GM06990 (cell line): ENCODE measurements at places on chromosomes 5 and 9.

- DNase-seq, result no peak
Observed at GRCh38 chr5:95988094-95988493, 26.4 kb upstream of the ELL2 start.

GRCh38 chr5:39998518-39998917 lies 573.7 kb upstream of the DAB2 start:
- no peak for DNase-seq

GRCh38 chr5:45578270-45578669 lies 117.9 kb downstream of the HCN1 start:
- DNase-seq, result no peak

GRCh38 chr5:32506799-32507198 lies 62.3 kb upstream of the ZFR start:
- no peak for DNase-seq

DNA sequence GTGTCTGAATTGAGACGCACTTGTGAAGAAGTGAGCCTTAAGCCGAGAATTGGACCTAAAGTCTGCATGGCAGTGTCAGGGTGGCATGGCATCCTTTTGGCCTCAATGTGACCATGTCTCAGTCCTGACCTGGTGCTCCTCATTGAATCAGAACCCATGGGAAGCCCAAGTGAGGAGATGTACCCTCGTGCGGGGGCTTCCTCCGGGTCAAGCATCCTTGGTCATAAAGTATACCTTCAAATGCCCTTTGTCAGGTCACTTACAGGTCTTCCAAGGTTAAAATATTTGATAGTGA lies 202.2 kb downstream of the GADD45G start:
- no peak for DNase-seq

DNA sequence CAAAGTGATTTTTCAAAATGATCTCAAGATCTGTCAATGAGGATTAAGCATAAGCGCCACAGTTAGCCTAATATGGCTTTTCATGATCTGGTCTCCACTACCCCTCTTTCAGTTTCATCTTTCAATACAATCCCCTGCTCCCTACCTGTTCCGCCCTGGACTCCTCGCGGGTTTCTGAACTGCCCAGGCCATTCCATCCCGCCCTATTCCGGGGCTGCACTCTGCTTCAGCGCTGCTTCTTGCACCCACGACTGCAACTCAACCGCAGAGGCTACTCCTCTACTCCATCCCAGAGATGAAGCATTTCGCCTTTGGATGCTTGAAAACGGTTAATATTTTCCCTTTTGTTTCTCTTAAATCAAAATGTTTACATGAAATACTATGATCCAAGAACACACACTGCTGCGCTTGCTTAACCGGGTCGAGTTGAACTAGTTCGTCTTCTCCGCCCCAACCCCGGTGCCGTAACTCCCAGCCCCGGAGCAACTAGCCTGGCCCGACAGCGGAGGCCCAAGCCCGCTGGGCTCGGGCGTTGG lies 716 bp upstream of the OTULIN start:
- DNase-seq, result no peak

- DNase-seq, result no peak
Observed at GRCh38 chr5:8470489-8470888, 601.5 kb downstream of the MTRR start.

DNA sequence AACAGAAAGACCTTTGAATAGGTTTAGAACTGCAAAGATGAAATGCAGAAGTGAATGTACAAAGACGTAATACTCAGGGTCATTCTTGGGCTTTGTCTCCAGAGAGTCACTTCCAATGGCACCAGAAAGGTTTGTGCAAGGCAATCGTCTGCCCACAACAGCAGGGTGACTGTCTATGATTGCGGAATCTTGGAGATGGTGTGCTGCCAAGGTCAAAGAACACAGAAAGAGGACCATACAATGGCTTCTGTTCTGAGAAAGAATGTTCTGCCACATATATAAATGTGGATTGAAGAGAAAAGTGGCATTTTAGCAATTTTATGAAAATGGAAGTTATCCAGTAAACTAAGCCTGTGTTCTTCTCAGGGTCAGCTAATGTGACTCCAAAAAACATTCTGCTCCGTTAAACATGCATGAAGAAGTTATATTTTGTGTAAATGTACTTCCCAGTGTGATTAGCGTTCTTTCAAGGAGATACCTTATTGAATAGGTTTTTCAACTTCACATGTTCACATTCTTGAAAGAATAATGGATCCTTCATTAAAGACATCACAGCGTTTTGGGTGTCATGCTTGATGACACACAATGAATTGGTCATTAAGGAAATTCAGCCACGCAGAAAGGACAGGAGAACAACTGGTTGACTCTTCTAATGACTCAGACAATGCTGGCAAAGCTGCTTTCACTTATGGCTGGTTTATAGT lies 73.4 kb upstream of the CDH6 start:
- DNase-seq, result no peak

- DNase-seq, result no peak
Observed at GRCh38 chr9:98929071-98929470, 14.6 kb upstream of the COL15A1 start.

DNA sequence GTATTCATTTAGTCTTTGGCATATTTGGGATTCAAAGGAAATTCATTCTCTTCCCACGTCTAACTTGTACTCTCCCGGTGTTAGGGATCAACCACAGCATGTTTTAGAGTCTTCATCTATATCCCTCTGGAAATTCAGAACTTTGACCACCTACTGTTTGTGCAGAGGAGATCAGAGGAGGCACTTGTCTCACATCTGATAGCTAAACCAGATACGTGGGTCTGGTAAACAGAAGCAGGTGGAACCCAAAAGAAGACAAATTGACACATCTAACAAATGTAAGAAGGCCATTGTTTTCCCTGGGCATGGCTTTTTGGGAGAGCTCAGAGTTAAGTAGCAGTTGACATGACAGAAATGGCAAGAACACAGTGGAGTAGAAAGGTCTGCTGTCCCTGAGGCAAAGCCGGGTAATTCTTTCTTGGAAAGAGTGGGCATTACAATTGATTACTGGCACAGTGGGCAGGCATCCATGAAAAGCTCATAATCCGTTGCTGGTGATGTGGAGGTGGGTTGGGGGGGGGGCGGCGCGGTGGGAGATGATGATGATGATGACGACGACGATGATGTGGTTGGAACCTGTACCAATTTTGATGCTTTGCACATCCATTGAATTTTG lies 27.5 kb downstream of the PIP5K1B start:
- no peak for DNase-seq

DNA sequence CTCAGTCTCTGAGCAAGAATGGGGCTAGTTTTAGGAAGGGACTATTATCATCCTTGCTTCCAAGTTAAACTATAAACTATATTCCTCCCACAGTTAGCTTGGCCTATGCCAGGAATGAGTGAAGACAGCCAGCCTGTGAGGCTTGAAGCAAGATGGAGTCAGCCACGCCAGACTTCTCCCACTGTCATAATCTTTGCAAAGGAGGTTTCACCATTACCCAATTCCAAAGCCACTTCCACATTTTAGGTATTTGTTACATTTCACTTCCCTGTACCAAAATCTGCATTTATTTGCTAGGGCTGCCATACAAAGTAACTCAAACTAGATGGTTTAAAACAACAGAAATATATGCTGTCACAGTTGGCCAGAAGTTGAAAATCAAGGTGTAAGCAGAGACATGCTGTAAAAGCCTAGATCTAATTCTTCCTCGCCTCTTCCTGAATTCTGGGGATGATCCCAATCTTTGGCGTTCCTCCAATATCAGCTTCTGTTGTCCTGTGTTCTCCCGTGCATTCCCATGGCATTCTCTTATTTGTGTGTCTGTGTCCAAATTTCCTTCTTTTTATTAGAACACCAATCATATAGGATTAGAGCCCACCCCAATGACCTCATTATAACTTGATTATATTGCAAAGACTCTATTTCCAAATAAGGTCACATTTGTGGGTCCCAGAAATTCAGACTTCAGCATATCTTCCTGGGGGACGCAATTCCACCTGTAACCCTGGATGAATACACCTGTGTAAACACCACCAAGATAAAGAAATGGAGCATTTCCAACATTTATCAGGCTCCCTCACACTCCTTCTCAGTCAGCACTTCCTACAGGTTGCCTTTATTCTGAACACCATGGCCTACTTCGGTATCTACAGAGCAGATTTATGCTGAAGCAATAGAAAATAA lies 126.8 kb downstream of the GCNT1 start:
- no peak for DNase-seq

DNA sequence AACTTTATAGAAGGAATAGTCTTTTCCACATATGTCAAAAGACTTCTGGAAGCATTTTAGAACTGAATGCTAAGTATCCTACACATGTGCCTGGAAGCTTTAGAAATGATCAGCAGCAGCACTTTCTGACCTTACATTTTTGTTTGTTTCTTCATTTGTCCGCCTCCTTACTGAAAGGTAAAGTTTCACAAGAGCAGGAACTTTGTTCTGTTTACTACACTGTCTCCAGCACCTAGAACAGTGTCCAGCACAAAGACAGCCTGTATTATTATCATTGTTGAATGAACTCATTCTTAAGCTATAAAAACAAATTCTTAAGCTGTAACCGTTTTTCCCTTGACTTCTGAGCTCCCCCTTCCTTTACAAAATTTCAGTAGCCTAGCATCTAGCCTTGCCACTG lies 14.8 kb downstream of the PIP5K1B start:
- DNase-seq, result no peak

DNA sequence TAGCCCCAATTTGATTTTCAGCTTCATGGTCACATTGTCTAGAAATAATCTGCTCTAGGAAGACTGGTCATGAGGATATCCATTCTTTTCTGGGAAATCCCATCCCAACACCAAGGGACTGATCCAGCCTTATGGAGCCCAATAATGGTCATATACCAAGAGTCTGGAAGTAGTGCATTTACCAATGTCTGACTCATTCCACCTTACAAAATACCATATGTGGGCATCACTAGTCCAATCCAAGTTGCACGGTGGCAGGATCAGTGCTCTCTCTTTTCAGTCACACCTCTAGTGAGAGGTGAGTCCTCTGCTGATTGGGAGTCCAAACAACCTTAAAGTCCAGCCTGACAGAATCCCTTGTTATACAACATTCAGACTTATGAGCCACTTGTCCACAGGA lies 73.7 kb downstream of the FEM1C start:
- DNase-seq, result no peak

GRCh38 chr9:78000221-78000620 lies 31.4 kb downstream of the GNAQ start:
- no peak for DNase-seq

GRCh38 chr5:991472-992267 lies 16.9 kb upstream of the NKD2 start:
- DNase-seq, result no peak

- no peak for DNase-seq
Observed at GRCh38 chr9:14690948-14691730, 2.1 kb downstream of the ZDHHC21 start.

DNA sequence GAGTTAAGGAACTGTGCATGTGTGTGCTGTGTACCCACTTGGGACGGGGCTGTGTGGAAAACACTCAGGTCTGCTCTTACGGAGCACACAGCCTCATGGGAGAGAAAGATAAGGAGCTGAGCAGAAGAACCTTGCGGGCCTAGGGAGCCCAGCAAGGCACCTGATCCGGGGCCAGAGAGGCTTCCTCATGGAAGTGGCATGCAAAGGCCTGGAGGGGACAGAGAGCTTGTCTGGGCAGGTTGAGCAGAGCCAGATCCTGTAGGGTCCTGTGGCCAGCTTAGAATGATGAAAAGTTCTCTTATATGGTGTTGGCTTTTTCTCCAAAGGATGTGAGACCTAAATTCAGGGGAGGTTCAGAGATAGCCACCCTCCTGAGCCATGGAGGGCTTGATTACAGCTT lies 45.2 kb downstream of the NEK6 start:
- no peak for DNase-seq

DNA sequence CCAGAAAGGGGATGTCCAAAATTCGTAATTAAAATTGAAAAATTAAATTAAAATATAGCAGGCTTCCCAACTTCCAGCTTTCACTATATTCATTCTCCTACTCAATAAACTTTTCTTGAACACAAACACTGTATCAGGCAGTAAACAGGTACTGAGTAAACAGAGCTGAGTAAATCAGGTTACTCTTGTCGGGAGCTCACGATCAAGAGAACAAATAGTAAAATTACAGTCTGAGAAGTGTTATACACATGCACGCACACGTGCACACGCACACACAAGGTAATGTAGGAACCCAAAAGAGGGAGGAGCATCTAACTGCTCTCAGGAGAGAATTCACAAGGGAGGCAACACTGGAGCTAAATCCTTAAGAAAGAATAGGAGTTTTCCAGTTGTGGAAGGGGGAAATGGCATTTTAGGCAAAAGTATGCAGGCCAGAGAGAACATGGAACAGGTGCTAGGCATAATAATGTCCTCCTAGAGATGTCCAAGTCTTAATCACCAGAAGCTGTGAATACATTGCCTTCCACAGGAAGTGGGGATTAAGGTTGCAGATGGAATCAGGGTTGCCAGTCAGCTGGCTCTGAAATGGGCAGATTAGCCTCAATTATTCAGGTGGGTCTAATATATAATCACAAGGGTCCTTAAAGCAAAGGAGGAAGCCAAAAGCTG lies 598.8 kb upstream of the BRINP1 start:
- no peak for DNase-seq

DNA sequence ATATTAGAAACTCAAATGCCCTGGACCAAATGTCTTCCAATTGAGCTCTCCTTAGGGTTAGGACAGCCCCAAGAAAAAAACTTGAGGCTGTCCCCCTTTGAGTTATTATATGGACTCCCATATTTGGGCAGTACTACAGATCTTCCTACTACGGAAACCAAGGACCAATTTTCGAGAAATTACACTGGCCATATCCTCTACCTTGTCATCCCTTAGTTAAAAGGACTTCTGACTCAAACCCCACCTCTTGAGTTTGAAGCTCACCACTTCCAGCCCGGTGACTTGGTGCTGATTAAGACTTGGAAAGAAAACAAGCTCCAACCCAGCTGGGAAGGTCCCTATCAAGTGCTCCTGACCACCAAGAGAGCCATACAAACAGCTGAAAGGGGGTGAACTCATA lies 497.0 kb upstream of the GRAMD2B start:
- no peak for DNase-seq

GRCh38 chr9:112489876-112490666 lies 3.4 kb downstream of the KIAA1958 start:
- no peak for DNase-seq

DNA sequence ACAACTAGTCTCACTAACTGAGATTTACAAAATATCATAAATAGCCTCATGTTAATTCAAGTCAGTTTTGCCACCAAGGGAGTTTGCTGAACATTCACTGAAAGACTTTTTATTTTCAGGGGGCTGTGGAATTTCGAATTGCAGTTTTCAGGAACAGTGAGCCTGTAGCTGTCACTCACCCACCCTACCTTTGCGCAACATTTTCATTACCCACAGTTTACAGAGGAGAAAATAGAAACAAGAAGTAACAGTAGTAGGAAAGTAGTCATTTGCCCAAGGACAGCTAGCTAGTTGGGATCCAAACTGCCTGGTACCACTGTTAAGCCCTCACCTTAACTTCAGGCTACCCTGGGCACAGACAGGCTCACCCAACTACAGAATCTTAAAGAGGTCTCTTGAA lies 154.1 kb downstream of the ADAMTS12 start:
- no peak for DNase-seq
